Left renal cortex interstitium (tissue), 4 donors: ENCODE measurements at places on chromosomes 2 and 18. TPM values are rescaled to one million over a fixed set of nuclear protein-coding genes. Genes with fewer than 3 reads are reported as not detected.

- no peak for DNase-seq
These were observed 11.8 kb downstream of the RBFA start for GRCh38 chr18:80046011-80046410.

GRCh38 chr2:55843096-55843993 is 80.2 kb downstream of the EFEMP1 start:
- DNase-seq: peak; percentile 68

- DNase-seq: peak; percentile 36
These were observed 19.6 kb downstream of the UGP2 start for GRCh38 chr2:63861220-63861822.

DNA sequence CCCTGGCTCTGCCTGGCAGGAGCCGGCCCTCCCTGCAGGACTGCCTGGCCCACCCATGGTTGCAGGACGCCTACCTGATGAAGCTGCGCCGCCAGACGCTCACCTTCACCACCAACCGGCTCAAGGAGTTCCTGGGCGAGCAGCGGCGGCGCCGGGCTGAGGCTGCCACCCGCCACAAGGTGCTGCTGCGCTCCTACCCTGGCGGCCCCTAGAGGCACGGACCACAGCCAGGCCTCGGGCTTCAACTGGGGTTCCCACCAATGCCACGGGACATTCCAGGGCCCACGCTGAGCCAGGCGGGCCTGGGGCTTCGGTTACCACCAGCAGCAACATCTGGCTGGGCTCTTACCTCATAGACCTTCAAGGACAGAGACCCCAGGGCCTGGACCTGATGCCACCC is 6.1 kb upstream of the GMPPA start:
- no peak for DNase-seq

SERPINB2 gene
- polyA plus RNA-seq: 0.10 TPM
